ENCODE measurements at places on chromosomes 13 and 19.

DNA sequence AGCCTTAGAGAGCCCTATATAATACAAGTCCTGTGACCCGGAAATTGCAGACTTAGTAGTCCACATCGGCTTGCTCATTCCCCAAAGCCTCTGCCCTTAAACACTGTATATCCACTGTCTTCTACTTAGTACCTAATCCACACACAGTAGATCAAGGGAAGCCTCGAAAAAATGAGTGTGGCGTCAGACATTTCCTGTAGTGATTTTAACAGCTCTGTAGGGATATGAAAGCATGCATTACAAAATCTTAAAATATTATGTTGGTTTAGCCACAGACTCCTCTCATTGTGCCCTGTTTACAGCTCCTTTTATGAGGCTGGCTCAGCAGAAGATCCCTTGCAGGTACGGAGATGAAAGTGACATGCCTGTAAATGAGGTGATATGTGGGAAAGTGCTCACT lies 416.3 kb downstream of the LIG4 start:
- DNase-seq: no peak

DNA sequence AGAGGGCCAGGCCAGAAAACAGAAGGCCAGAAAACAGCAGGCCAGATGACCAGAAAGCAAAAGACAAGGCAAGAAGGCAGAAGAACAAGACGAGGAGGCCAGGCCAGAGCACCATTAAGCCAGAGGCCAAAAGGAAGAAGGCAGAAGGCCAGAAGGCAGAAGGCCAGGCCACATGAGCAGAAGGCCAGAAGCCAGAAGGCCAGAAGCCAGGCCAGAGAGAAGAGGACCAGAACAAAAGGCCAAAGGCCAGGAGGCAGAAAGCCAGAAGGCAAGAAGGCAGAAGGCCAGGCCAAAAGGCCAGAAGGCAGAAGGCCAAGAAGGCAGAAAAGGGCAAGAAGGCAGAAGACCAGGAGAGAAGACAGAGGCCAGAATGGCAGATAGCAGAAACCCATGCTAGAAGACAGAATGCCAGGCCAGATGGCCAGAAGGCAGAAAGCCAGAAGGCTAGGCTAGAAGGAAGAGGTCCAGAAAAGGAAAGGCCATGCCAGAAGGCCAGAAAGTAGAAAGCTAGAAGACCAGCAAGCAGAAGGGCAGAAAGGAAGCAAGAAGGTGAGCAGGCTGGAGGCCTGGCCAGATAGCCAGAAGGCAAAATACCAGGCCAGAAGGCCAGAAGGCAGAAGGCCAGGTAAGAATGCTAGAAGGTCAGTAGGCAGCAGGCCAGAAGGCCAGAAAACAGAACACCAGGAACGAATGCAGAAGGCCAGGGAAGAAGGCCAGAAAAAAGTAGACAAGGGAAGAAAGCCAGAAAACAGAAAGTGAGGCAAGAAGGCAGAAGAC lies 187.6 kb downstream of the TUBA3C start:
- no peak for DNase-seq

GRCh38 chr19:6068711-6069110 lies 41.6 kb downstream of the RFX2 start:
- DNase-seq: no peak

- DNase-seq: no peak
These were observed 106.4 kb downstream of the FGF14 start for GRCh38 chr13:102295316-102296048.

DNA sequence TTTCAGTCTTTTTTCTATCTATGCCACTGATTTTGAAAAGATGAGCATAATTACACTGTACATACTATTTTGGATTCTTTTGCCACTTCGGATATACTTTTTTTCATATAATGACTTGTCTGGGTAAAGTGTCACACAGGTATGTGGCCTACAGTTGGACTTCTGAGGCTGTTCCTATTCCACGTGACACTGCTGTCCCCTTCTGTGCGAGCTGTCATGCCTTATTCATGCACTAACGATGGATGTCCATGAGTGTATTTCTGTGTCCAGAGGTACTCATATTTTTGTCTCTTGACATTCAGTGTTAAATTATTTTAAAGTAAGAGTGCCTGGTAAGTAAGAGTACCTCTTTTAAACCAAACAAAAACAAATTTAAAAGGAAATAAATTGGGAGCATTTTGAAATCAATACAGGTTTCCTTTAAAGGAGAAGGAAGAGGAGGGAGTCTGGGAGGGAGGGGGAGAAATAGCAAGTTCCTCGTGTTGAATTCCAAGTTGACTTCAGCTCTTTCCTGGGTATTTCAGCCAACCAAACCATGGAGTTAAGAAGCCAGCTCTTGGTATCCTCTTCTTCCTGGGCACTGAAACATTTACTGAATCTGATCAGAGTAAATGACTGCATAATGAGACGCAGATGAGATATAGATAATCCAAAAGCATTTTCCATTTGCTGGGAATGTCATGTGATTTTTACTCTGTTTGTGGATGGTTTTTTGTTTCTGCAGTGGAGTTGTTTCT lies 61.3 kb downstream of the TNFRSF19 start:
- no peak for DNase-seq

- no peak for DNase-seq
These were observed 91.8 kb upstream of the TSC22D1 start for GRCh38 chr13:44667943-44668342.

- peak; percentile 24 for DNase-seq
These were observed 15.9 kb downstream of the ZNF787 start for GRCh38 chr19:56105090-56105701.

DNA sequence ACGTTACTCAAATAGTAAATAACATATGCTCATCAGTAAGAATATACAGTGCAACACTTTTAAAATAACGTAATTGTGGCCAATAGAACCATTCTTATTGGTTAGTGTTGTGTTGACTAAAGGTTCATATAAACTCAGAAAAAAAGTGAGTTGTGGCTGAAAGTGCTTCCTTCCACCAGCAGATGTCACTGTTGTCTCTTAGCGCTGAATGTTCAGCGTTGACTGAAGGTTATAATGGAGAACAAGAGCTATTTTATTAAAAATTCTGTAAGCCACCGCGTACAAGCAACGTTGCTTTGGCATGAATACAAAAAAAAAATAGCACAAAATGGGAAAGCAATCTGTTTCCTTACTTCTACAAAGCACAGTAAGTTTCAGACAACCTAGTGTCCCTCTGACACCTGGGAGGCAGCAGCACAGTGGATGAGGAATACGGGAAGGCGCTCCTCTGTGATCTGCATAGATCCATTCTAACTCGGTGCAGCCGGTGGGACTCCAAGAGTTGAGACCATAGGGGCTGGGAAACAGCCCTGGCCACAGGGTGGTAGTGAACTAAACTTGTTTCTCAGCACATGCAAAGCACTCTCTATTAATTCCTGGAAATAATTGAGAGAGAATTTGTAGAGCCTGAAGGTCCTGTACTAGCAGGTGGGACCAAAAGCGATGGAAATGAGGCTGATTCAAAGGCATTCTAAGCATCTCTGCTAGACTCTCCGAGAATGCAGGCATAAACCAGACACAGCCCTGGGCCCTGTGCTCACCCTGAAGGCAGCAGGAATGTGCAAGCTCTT lies 23.9 kb upstream of the OXGR1 start:
- DNase-seq: no peak

- no peak for DNase-seq
These were observed 16.9 kb upstream of the HTR2A start for GRCh38 chr13:46913757-46914156.

- DNase-seq: no peak
These were observed 134.6 kb downstream of the KATNAL1 start for GRCh38 chr13:30172593-30173302.

DNA sequence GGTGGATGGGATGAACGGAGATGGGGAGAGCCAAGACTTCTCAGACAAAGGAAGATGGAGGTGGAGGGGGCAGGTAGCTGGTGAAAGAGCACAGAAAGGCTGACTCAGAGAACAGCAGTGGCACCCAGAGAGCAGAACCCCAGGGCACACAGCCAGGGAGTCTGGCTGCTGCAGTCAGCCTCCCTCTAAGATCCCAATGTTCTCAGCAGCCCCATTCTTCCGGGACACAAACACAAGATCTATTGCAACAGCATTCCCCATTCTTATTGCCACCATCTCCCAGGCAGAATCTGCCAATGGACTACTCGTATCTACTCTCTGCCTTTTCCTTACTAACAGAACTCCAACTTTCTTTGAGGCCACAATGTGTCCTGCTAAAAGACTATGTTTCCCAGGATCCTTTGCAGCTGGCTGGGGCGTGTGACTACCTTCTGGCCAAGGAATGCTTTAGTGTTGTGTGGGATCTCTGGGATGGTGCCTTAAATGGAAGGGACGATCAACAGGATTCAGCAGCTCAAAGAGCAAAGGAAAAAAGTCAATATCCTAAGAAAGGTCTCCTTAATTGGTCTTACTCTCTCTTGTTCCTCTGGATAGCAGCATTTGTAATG lies 7.5 kb downstream of the THAP8 start:
- DNase-seq: no peak

DNA sequence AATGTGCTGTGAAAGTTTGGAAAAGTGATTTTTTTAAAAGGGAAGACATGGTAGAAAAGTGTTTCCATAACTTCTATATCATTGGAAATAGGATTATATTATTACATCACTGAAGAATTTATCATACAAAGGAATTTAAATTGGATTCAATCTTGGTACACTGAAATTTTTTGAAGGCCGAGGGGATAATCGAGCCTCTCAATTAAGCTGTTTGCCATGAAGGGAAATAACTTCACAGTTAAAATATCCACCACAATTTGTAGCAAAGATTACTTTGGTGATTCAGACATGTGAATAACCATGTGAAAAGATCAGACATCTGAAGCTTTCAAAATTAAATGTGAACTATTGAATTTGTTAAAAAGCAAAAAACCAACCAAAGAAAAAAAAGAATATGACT lies 215.3 kb downstream of the KLF5 start:
- DNase-seq: no peak

GRCh38 chr13:98199480-98199879 lies 22.4 kb upstream of the RNF113B start:
- DNase-seq: no peak

DNA sequence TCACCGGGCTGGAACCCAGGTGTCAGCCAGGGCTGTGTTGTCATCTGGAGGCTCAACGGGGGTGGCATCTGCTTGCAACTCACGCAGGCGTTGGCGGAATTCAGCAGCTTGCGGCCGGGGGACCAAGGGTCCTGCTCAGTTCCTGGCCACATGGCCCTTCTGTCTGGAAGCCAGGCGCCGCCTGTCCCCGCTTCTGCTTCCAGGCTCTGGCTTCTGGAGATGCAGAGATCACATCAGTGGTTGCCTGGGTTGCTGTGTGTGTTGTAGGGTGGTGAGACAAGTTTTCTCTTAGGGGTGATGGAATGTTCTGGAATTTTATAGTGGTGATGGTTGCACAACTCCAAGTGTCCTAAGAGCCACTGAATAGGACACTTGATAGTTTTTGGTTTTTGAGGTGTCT lies 5.0 kb downstream of the ADAT3 start:
- peak; percentile 36 for DNase-seq

GRCh38 chr19:53882391-53883050 lies 524 bp downstream of the PRKCG start:
- no peak for DNase-seq

GRCh38 chr19:34598217-34599155 lies 78.5 kb downstream of the SCGB2B2 start:
- DNase-seq: no peak

GRCh38 chr19:7772752-7773291 lies 9.8 kb downstream of the CLEC4M start:
- DNase-seq: no peak

- DNase-seq: no peak
These were observed 118.0 kb downstream of the ATP11A start for GRCh38 chr13:112807653-112808376.

DNA sequence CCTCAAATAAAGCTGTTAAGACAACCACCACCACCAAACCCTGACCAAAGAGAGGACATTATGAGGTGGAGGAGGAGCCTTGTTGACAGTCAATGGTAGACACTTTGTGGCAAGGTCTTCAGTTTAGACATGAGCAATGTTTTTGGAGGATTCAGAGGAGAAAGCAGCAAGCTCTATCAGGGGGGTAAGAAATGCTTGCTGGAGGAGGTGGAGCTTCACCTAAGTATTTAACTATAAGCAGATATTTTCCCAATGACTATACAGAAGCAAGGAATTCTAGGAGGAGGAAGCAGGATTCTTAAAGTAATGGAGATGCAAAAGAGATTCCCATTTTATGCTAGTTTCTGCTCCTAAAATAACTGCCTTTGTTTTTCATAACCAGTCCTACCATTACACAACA lies 74.2 kb downstream of the TRPC4 start:
- no peak for DNase-seq

DNA sequence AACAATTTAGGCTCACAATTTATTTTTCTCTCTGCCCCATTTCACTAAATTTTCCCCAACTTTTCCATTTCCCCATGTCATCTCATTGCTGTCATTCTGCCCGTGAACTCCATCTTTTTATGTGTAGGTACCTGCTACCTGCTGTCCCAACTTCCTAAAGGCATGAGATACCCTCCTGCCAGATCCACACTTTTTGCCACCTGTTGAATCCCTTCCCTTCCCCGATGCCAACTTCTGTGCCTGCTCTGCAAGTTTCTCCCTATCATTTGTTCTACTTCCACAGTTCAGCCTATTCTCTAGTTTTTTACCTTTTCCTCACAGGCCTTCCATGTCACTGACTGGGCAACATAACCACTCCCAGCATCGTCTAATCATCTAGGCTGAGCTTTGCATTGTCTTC lies 607.5 kb upstream of the KLF12 start:
- no peak for DNase-seq

GRCh38 chr19:19551853-19552192 lies 13.8 kb downstream of the CILP2 start:
- no peak for DNase-seq

DNA sequence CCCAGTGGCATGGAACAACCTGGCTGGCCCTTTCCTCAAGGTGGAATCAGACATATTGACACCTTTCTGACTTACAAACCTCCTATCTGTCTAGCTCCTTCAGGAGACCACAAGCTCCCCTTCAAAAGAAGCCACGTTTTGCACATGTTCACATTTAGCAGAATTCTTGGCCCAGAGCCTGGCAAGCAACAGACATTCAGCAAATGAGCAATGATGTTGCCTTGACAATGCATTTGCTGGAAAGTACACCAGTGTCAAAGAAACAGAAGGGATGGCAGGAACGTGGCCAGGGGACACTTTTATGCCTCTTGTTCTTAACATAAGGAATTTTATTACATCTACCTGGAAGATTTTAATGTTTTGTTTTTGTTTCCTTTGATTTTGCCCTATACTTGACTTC lies 85.5 kb upstream of the FGF14 start:
- DNase-seq: peak; percentile 8

DNA sequence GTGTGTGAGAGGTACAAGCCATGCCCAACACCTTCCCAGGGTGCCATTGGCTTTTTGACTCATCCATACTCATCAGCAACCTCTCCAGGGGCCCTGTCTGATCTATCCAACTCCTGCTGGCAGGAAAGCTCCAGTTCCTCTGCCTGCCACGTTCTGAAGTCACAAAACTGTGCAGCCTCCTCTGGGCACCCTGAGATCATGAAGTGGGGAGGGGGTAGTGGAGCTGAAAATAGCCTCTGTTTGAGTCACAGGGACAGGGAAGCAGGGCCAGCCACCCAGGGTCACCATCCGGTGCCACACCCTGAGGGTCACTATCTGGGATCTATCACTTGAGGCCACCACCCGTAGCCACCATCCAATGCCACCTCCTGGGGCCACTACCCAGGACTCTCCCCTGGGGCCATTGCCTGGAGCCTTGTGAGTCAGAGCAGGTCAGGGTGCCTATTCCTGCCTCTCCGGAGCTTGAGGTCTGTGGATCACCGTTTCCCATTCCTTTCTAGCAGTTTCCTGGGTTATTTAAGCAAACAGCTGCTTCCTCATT lies 172.1 kb downstream of the NUFIP1 start:
- no peak for DNase-seq

GRCh38 chr19:17137417-17137816 lies 61.8 kb downstream of the MYO9B start:
- no peak for DNase-seq

GRCh38 chr19:1395194-1396018 lies 5.9 kb downstream of the GAMT start:
- no peak for DNase-seq
